ENCODE measurements at places on chromosomes 2 and 18. TPM values are rescaled to one million over a fixed set of nuclear protein-coding genes. Genes with fewer than 3 reads are reported as not detected.

RTP5 gene
- total RNA-seq, result not detected

DNA sequence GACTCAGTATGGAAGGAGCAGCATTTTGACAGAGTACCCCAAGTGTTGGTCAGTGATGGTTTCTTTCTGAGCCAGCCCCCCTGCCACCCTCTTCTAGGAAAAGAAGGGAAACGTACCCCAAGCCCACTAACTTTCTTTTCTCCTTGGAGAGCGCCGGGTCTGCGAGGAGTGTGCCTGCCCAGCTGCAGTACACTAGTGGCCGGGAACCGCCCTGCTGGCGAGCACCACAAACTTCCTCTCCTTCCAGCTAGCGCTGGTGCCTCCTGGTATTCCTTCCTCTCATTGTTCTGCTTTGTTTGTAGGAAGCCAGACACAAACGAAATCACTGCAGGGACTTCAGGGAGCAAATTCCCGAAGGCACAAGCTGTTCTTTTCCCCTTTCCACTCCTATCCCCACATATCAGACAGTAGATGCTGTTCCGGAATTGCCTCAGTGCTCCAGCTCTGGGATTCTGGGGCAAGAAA is 1.8 kb downstream of the CCDC85A start:
- peaks cover 14% of the 10 kb centered on the region for H3K4me1 ChIP-seq
- peak overlapping the region; percentile 94 for H3K4me3 ChIP-seq
- peaks cover 21% of the 10 kb centered on the region for H3K27me3 ChIP-seq

GRCh38 chr18:23887035-23887434 is 127.5 kb upstream of the TTC39C start:
- H3K4me1 ChIP-seq, result peaks cover 6% of the 10 kb centered on the region
- H3K4me3 ChIP-seq, result no peak overlapping the region
- no peak overlapping the region for H3K27ac ChIP-seq
- DNase-seq, result no peak
- no peaks in the 10 kb centered on the region for H3K36me3 ChIP-seq

GRCh38 chr2:200673191-200673590 is 87.4 kb downstream of the AOX1 start:
- H3K27ac ChIP-seq, result no peak overlapping the region
- DNase-seq, result no peak
- H3K36me3 ChIP-seq, result no peaks in the 10 kb centered on the region
- peaks cover 2% of the 10 kb centered on the region for H3K27me3 ChIP-seq
- no peaks in the 10 kb centered on the region for H3K4me1 ChIP-seq

DNA sequence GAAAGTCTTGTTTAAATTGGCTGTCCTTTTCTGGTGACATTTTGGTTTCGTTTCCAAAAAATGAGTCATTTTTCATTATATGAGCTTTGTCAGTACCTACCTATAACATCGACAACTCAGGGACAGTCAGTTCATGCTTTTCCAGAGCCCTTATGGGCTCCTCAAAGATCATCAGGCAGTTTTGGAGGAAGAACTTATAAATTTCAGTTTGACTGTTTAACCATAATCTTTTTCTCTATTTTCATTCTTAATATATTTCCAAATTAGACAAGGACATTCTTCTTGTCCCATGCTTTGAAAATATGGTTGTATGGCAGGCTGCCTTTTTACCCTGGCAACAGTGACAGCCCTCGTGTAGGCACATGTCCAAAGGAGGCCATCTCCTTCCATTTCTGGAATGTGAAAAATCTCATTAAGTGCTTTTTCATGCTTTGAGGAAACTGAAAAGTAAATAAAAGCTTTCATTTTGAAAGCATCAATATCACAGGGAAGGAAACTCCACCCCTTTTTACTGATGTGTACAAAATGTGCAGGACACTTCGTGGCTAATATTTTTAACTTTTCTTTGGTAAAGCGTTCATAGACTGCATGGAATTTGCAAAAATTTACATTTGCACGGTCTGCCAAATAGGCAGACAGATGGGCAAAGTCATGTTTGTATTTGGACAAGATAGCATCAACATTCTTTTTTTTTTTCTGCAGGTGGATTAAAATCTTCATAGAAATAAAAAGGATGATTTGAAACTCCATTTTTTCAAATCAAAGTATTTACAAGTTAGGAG is 7.2 kb upstream of the PROC start:
- H3K36me3 ChIP-seq, result no peaks in the 10 kb centered on the region
- H3K27ac ChIP-seq, result no peak overlapping the region
- peaks cover 2% of the 10 kb centered on the region for H3K27me3 ChIP-seq
- no peak overlapping the region for H3K4me3 ChIP-seq

IL18R1 gene
- total RNA-seq, result not detected

DNA sequence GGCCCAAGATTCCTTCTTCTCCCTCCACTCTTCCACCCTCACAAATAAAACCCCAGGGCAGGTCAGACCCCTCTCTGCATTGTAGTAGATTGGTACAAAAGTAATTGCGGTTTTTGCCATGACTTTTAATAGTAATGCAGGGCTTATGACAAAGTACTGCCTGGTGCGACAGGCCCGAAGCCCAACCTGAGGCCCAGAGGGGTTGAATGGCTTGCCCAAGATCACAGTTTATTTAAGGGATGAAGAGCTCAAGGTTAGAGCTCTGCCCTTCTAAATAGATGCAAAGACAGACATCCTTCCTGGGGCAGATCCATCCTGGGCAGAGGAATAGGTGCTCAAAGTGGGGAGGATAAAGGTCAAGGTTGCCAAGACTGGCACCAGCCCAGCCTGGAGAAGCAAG is 899 bp upstream of the PSTPIP2 start:
- H3K27me3 ChIP-seq, result peaks cover 4% of the 10 kb centered on the region
- no peak for DNase-seq
- H3K27ac ChIP-seq, result no peak overlapping the region
- H3K4me3 ChIP-seq, result peak overlapping the region; percentile 70
- no peaks in the 10 kb centered on the region for H3K4me1 ChIP-seq
- no peaks in the 10 kb centered on the region for H3K36me3 ChIP-seq

DNA sequence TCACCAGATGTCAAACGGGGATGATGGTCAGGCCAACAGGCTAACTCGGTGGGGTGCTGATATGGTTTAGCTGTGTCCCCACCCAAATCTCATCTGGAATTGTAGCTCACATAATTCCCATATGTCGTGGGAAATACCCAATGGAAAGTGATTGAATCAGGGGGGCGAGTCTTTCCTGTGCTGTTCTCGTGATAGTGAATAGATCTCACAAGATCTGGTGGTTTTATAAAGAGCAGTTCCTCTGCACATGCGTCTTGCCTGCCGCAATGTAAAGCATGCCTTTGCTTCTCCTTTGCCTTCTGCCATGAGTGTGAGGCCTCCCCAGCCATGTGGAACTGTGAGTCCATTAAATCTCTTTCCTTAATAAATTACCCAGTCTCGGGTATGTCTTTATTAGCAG is 74.4 kb upstream of the YWHAQ start:
- no peaks in the 10 kb centered on the region for H3K36me3 ChIP-seq
- H3K4me3 ChIP-seq, result no peak overlapping the region
- no peak overlapping the region for H3K27ac ChIP-seq
- peaks cover 4% of the 10 kb centered on the region for H3K27me3 ChIP-seq
- H3K4me1 ChIP-seq, result peaks cover 4% of the 10 kb centered on the region
- no peak for DNase-seq

ASB18 gene
- total RNA-seq, result not detected
